Esophagus muscularis mucosa (tissue), 4 donors: ENCODE measurements at places on chromosomes 2 and 18. TPM values are rescaled to one million over a fixed set of nuclear protein-coding genes. Genes with fewer than 3 reads are reported as not detected.

DNA sequence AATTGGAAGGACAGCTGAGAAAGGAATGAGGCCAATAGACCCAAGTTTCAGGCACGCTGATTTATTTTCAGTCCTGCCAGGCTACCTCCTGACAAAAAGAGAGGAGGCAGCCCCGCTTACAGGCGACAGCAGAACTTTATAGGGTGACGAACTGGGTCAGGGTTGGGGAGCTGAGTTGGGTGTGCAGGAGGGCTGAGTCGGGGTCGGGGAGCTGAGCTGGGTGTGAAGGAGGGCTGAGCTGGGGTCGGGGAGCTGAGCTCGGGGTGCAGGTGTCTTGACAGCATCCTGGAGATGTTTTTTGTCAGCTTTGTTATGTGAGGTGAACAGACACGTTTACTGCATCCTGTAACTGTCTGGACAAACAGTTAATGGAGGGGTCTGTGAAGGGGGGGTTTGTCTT lies 342.2 kb downstream of the ADCYAP1 start:
- DNase-seq = no peak

DNA sequence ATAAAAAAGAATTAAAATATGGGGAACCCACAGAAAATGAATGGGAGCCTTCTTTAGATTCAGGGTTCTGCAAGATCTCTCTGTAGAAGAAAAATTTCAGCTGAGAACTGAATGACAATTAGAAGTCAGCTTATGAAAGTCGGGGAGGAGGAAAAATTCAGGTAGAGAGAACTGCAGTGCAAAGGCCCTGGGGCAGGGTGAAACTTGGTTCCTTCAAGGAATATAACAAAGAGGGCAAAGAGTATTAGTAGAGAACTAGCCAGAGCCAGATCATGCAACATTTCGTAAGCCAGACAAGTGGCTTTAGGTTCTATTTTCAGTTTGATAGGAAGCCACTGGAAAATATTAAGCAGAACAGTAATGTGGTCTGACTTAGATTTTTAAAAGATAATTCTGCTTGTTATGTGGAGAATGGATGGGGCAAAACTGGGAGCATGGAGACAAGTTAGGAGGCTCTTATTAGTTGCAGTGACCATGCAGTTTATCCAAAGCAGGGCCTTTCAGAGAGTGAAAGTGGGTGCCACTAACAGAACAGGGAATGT lies 27.9 kb downstream of the RAB27B start:
- no peak for DNase-seq

DNA sequence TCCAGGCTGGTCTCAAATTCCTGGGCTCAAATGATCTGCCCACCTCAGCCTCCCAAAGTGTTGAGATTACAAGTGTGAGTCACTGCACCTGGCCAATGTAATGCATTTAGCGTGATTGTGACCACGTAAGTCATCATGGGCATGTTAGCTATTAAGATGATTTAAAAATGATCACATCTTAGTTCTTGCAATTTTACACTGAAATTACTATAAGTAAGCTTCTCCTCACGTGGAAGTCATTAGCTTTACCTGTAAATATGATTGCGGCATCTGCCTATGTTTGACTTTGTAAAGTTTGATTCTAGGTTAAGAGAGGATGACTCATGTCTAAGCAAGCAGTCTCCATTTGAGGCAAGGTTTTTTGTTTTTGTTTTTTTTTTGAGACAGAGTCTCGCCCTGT lies 85.5 kb downstream of the PMAIP1 start:
- no peak for DNase-seq

- no peak for DNase-seq
Measured at GRCh38 chr2:209771474-209772289, at the start of gene UNC80. TSS of gene UNC80 (plus strand) at chr2:209771832. CDS start at chr2:209772073, 241 bp downstream.

DNA sequence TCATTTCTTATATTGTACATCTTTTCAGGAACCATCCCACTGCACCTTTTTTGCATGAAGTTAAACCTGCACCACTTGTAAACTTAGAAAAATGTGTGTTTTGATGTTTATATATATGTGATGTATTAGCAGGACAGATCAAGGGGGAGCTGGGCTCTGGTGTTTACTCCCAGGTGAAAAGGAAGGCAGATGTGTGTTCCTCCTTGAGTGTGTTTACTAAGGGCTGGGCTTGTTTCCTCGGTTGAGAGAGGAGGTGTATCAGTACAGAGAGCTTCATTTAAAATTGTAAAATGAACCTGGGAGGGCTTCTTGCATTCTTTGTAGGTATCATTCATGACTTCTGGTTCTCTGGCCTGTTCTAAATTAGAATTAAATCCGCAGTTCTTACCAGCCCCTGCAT lies 14.8 kb downstream of the LPIN1 start:
- DNase-seq = no peak

GRCh38 chr18:69400253-69400975 lies at the start of gene DOK6:
TSS of gene DOK6 (plus strand) at chr18:69400888.
- peak; percentile 93 for DNase-seq

DNA sequence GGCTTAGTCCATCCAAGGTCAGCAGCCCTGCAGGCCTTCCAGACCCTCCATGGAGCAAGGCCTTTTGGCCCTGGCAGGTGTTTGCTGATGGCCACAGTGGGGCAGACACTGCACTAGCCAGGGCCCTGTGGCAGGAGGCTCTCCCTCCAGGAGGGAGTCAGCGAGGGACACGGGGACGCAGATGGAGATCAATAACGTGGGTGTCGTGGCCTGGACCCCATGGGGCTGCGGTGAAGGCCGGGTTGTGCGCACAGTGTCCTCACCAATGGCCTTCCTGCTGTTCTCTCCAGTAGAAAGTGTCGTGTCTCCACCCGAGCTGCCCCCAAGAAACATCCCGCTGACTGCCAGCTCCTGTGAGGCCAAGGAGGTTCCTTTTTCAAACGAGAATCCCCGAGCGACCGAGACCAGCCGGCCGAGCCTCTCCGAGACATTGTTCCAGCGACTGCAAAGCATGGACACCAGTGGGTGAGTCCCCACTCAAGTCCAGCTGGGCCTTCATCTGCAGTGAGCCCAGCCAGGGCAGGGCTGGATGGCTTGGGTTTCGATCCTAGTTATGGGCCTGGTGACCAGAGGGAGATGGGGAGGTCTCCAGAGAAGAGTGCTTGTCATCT lies 65.4 kb downstream of the INPP5D start:
- DNase-seq = no peak

DNA sequence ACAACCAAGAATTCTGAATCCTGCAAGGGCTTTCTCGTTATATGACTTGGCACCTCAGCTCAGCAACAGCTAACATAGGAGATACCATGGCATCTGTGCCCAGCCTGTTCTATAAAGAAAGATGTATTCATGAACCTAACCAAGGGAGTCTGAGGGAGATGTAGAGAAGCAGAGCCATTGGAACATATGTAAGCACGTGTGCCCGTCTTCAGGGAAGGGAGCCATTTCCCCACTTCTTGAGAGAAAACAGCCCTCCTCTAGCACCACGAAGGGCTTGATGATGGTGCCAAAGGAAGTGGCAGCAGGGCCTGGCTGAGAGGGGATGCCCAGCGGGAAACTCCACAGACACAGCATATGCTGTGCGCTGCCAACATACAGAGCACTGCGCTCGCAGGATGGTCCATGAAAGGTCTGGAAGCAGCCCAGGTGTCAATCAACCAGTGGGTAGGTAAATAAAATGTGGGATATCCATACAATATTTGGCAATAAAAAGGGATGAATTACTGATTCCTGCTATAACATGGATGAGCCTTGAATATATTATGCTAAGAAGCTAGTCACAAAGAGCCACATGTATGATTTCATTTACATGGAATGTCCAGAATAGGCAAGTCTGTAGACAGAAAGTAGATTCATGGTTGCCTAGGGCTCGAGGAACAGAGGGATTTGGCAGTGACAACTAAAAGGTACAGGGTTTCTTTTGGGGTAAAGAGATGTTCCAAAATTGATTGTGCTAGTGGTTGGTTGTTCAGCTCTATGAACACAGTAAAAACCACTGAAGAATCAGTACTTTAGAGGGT lies 16.1 kb downstream of the TMEM247 start:
- DNase-seq = no peak

GRCh38 chr2:21233194-21233593 lies 109.4 kb downstream of the TDRD15 start:
- no peak for DNase-seq

The NGEF gene
- 0.33 TPM for total RNA-seq

GRCh38 chr18:65477455-65477854 lies 273.4 kb upstream of the CDH7 start:
- no peak for DNase-seq
